ENCODE measurements at places on chromosomes 4 and X. TPM values are rescaled to one million over a fixed set of nuclear protein-coding genes. Genes with fewer than 3 reads are reported as not detected.

DNA sequence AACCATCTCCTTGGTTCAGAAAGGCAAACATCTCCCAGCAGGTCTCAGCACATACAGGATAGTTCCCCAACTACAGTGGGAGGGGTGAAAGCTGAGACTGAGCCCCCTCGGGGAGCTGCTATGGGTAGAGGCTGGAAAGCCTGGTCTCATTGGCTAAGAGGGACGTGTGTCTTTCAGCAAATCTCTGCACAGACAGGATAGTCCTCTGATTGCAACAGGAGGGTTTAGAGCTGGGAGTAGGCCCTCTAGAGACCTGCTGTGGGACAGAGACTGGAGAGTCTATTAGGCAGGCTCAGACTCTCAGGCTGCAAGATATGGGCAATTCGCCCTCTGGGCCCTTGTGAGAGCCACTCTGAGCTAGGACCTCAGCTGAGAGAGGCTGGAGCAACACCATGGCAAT, 271.6 kb upstream of the GALNT7 start:
- no peak overlapping the region for H3K27ac ChIP-seq
- no peak for DNase-seq
- no peak overlapping the region for H3K4me3 ChIP-seq

- no peaks in the 10 kb centered on the region for H3K4me1 ChIP-seq
- no peak for DNase-seq
- H3K27ac ChIP-seq = no peak overlapping the region
- no peak overlapping the region for H3K4me3 ChIP-seq
Measured at GRCh38 chr4:116926631-116927295, 158.6 kb downstream of the TRAM1L1 start.

DNA sequence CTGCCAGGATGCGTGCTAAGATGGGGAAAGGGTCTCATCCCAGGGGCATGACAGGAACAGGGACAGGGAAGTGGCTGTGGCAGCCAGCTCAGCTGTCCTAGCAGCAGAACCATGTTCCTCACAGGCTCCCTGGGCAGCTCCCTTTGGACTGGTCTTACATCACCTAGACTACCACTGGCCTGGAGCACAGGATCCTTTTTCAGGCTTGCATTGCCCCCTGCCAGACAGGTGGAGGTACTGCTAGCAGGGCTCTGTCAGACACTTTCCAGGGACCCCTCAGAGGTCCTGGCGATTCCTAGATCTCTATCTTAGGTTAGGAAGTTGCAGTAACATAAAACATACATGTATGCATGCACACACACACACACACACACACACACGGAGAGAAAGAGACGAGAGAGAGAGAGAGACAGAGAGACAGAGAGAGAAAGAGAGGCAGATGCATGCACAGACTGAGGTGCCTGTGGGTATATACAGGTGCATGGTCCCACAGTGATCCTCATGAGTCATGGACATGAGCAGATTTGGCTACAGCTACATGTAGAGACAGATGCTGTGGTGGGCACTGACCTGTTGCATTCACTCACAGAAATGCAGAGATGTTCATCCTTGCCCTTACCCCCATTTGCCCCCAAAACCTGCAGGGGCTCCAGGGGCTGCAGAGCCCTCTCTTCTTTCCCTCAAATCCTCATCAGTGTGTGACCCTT, 63.6 kb downstream of the STARD8 start:
- H3K36me3 ChIP-seq = no peaks in the 10 kb centered on the region
- no peak overlapping the region for H3K27ac ChIP-seq
- peaks cover 17% of the 10 kb centered on the region for H3K4me1 ChIP-seq
- H3K27me3 ChIP-seq = no peaks in the 10 kb centered on the region
- no peak overlapping the region for H3K4me3 ChIP-seq

GRCh38 chr4:151745481-151746231, 15.2 kb downstream of the GATB start:
- peak overlapping the region; percentile 17 for H3K27ac ChIP-seq
- no peak for DNase-seq
- H3K36me3 ChIP-seq = no peaks in the 10 kb centered on the region
- no peaks in the 10 kb centered on the region for H3K27me3 ChIP-seq
- H3K4me1 ChIP-seq = no peaks in the 10 kb centered on the region
- H3K4me3 ChIP-seq = no peak overlapping the region

DNA sequence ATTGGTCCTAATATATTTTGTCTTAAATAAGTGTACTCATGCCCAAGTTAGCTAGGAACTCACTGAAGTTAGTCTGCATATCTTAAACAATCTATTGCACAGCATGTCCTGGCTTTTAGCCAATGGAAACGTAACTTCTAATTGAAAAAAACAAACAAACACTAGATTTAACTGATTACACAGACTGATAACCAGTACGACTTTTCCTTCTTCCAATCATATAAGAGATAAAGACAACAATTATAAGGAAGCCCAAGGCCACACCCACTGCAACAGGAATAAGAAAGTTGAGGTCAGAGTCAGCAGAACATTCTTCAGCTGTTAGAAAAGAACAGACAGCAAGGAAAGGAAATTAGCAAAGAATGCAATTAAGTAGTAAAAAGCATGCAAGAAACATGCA, 40.8 kb downstream of the LAMP2 start:
- no peak overlapping the region for H3K27ac ChIP-seq
- H3K4me1 ChIP-seq = peaks cover 10% of the 10 kb centered on the region
- H3K27me3 ChIP-seq = no peaks in the 10 kb centered on the region

- no peak overlapping the region for H3K4me3 ChIP-seq
- peaks cover 36% of the 10 kb centered on the region for H3K4me1 ChIP-seq
- no peak for DNase-seq
- peaks cover 19% of the 10 kb centered on the region for H3K27me3 ChIP-seq
- H3K27ac ChIP-seq = no peak overlapping the region
Measured at GRCh38 chr4:190019023-190019858, 7.8 kb downstream of the FRG2 start.

GRCh38 chrX:46713672-46714490, 45.0 kb downstream of the SLC9A7 start:
- H3K27ac ChIP-seq = no peak overlapping the region
- H3K27me3 ChIP-seq = no peaks in the 10 kb centered on the region
- no peak for DNase-seq
- no peak overlapping the region for H3K4me3 ChIP-seq

DNA sequence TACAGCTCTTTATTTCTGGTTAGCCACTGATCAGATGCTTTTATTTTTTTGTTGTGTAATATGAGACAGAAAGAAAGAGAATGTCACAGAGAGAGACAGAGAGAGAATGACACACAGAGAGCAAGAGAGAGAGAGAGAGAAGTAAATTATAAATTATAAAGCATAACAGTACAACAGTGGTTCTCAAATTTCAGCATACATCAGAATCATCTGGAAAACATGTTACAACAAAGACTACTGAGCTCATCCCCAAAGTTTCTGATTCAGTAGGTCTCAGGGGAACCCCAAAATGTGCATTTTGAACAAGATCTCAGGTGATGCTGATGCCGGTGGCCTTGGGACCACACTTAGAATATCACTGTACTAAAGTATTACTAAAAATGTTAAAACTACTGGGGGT, 245.8 kb upstream of the DIAPH2 start:
- H3K27me3 ChIP-seq = peaks cover 23% of the 10 kb centered on the region
- no peak overlapping the region for H3K4me3 ChIP-seq
- no peaks in the 10 kb centered on the region for H3K36me3 ChIP-seq
- H3K4me1 ChIP-seq = no peaks in the 10 kb centered on the region

- H3K36me3 ChIP-seq = no peaks in the 10 kb centered on the region
- no peak overlapping the region for H3K4me3 ChIP-seq
- no peak overlapping the region for H3K27ac ChIP-seq
- H3K27me3 ChIP-seq = peaks cover 27% of the 10 kb centered on the region
- DNase-seq = no peak
- H3K4me1 ChIP-seq = peaks cover 12% of the 10 kb centered on the region
Measured at GRCh38 chr4:110615353-110616237, 7.3 kb downstream of the PITX2 start.

DNA sequence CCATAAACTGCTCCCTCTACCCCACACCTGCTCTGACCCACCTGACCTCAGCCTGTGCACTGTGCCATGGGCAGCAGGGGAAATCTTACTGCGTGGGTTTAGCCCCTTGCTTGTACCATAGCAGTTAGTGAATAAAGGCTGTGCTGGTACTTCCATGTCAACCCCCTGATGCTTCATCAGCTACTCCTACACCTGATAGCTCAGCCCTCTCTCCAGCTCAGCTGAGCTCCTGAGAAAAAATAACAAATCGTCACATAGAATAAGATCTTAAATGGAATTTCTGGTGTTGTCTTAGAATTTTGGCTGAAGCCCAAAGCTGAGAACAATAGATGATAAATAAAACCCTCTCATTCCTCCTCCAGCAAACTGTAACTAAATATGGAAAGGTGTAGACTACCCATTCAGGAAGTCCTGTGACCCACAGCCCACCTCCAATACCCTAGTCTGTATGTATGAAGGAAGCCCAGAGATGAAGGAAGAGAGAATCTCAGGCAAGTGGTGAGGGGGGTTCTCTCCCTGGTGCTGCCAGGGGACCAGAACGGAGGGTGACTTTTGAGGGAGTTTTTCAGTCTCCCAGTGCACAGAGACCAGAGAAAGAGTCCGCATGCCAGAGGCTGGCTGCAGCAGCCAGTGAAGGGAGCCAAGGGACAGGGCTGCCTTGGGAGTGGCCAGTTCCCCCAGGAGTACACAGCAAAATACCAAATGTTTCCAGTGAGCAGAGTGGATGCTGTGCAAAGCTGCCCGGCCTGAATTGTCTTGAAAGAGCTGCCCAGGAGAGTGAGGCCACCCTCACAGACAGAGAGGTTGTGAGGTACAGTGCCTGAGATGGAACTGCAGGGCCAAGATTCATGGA, 227.3 kb downstream of the QDPR start:
- no peaks in the 10 kb centered on the region for H3K27me3 ChIP-seq
- peak; percentile 20 for DNase-seq
- no peak overlapping the region for H3K27ac ChIP-seq

DNA sequence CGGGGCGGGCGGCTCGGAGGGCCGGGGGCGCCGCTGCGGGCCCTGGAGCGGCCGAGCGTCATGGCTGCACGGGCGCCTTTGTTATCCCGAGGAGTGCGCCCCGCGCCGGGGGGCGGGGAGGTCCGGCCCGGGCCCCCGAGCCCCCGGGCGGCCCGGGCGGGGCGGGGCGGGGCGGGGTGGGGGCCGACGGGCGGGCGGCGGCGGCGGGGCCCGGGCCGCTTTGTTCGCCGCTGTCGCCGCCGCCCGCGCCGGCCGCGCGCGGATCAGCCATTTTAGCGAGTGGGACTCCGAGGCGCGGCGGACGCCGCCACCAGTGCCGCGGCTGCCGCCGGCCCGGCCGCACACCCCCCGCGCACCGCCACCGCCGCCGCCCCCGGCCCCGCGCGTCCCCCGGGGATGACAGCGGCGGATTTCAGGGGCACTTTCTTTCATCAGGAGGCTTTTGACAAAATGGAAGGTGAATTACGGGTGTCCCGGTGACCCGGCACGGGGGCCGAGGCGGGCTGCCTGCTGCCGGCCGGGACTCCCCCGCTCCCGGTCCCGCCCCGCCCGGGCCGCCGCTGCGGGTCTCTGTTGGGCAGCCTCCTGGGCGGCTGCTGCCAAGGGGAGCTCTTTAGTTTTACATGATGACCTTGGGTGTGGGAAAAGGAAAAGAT, 1.2 kb downstream of the HMGB3 start:
- H3K4me3 ChIP-seq = no peak overlapping the region
- no peak for DNase-seq
- H3K4me1 ChIP-seq = peaks cover 4% of the 10 kb centered on the region
- no peak overlapping the region for H3K27ac ChIP-seq
- H3K27me3 ChIP-seq = no peaks in the 10 kb centered on the region
- no peaks in the 10 kb centered on the region for H3K36me3 ChIP-seq

DNA sequence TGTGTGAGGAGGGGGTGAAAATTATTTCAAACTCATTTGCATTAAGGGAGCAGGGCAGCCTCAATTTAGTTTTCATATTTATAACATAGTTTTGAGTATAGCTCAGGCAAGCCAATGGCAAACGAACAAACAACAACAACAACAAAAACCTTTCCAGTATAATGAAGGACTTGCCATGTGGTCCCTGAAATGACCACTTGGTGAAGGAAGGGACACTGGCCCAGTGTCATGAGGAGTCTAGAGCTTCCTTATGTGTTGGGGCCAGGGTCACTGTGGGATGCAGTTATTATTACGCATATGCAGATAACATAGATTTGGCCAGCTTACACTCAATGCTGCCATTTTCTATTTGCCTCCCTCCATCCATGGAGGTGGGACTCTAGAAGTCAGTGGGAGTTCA, 23.3 kb downstream of the NKX3-2 start:
- peaks cover 7% of the 10 kb centered on the region for H3K4me1 ChIP-seq
- no peak overlapping the region for H3K4me3 ChIP-seq
- no peaks in the 10 kb centered on the region for H3K36me3 ChIP-seq

DNA sequence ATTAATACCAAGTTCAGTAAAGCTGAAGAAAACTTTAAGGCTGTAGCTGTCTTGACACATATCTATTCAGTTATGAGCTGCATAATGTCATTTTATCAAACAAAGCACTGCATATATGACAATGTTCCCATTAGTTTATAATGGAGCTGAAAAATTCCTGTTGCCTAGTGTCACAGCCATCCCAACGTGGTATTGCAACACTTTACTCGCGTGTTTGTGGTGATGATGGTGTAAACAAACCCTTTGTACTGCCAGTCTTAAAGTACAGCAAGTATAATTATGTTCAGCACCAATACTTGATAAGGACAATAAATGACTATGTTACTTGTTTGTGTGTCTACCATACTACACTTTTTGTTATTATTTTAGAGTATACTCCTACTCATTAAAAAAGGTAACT, 1415.6 kb upstream of the PCDH7 start:
- H3K4me1 ChIP-seq = no peaks in the 10 kb centered on the region
- no peak overlapping the region for H3K4me3 ChIP-seq
- no peak overlapping the region for H3K27ac ChIP-seq
- no peak for DNase-seq

DNA sequence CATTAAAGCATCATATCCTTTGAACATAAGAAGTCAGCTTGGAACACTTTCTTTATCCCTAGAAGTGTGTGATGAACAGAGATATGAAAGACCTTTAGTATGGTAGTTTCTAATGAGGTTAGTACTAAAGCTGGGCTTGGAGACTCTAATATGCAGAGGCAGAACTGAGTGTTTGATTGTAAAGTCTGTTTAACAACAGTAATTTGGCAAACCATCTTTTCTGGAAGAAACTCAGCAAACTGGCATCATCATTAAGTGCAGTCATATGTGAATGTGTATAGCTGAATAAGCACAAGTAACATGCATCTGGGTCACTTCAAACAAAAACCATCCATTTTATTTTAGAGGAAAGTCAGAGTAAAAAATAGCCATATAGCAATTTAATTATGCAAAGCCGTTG, 385.9 kb upstream of the MAD2L1 start:
- H3K4me1 ChIP-seq = no peaks in the 10 kb centered on the region
- H3K27ac ChIP-seq = no peak overlapping the region
- DNase-seq = no peak
- no peak overlapping the region for H3K4me3 ChIP-seq
- no peaks in the 10 kb centered on the region for H3K36me3 ChIP-seq

GRCh38 chrX:30713061-30713525, 59.9 kb downstream of the GK start:
- H3K4me3 ChIP-seq = no peak overlapping the region
- peak; percentile 6 for DNase-seq
- no peaks in the 10 kb centered on the region for H3K27me3 ChIP-seq
- H3K4me1 ChIP-seq = no peaks in the 10 kb centered on the region
- H3K27ac ChIP-seq = no peak overlapping the region

TRO gene
- total RNA-seq = 1.4 TPM

NKX6-1 gene
- not detected for total RNA-seq

C4orf46 gene
- total RNA-seq = 3.4 TPM

F11 gene
- total RNA-seq = not detected

ODAPH gene
- not detected for total RNA-seq

CRMP1 gene
- total RNA-seq = 1.2 TPM

CDX4 gene
- total RNA-seq = not detected

CT45A3 gene
- not detected for total RNA-seq

CLDN22 gene
- total RNA-seq = not detected

OTC gene
- total RNA-seq = not detected

RHOXF1 gene
- total RNA-seq = not detected

All from heart right ventricle (tissue), 16 donors.